ENCODE measurements at places on chromosomes 13 and 19.

DNA sequence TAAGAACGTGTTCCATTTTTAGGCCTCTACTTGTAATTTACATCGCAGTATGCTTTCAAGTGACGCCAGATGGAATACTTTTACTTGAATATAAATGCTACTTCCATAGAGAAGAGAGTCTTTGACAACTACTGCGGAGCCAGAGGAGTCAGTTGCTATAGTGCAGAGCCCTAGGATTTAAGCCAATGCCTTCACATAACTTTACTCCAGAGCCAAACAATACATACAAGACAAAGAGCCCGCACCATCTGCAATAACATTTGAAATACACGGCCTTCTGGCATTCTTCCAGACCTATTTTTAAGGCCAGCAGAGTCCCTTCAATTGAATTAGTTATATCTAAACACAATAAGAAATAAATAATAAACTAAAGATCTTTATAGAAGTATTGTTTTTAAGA lies 59.4 kb downstream of the XPO4 start:
- DNase-seq = no peak

GRCh38 chr13:93356469-93356868 lies 129.9 kb downstream of the GPC6 start:
- no peak for DNase-seq

GRCh38 chr13:60227158-60227557 lies 63.4 kb upstream of the DIAPH3 start:
- DNase-seq = no peak

GRCh38 chr13:38283346-38283745 lies 66.3 kb upstream of the UFM1 start:
- DNase-seq = no peak

DNA sequence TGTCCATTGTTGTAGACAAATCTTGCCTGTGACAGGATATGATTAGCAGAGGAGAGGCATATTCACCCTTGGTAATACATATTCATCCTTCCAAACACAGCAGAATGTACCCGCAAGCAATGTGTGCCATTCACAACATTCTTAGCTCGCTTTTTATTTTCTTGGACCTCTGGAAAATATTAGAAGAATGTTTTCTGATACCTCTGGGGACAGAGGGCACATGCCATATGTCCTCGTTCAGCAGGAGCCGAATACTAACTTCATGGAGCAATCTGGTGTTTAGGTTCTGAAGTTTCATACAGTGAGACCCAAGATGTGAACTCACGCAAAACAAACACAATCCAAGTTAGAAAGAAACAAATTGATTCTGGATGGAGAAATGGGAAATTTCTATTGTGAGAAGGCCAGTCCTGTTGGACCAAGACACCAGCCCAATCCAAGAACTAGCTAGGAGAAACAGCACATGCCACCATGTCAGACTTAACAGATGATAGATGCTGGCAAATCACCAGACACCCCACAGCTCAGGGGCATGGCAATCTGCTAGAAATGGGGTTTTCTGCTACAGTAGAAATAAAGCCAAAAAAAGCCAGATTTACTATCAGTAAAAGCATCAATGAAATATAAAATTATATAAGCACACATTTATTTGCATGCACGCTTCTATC lies 297.4 kb downstream of the DCLK1 start:
- no peak for DNase-seq

GRCh38 chr13:35136585-35136984 lies 194.5 kb downstream of the NBEA start:
- no peak for DNase-seq
